ENCODE measurements at places on chromosomes 6 and 20. TPM values are rescaled to one million over a fixed set of nuclear protein-coding genes. Genes with fewer than 3 reads are reported as not detected.

- DNase-seq, result no peak
These were observed 79.4 kb upstream of the PRSS16 start for GRCh38 chr6:27168108-27168507.

DNA sequence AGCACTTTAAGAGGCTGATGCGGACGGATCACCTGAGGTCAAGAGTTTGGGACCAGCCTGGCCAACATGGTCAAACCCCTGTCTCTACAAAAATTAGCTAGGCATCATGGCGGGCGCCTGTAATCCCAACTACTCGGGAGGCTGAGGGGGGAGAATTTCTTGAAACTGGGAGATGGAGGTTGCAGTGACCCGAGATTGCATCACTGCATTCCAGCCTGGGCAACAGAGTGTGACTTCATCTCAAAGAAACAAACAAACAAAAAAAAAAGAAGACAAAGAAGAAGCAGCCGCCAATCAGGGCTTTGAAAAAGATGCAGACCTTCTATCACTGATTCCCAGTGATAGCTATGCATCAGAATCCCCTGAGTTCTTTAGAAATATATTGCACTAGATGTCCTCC is 56.8 kb downstream of the COL9A1 start:
- no peak for DNase-seq

DNA sequence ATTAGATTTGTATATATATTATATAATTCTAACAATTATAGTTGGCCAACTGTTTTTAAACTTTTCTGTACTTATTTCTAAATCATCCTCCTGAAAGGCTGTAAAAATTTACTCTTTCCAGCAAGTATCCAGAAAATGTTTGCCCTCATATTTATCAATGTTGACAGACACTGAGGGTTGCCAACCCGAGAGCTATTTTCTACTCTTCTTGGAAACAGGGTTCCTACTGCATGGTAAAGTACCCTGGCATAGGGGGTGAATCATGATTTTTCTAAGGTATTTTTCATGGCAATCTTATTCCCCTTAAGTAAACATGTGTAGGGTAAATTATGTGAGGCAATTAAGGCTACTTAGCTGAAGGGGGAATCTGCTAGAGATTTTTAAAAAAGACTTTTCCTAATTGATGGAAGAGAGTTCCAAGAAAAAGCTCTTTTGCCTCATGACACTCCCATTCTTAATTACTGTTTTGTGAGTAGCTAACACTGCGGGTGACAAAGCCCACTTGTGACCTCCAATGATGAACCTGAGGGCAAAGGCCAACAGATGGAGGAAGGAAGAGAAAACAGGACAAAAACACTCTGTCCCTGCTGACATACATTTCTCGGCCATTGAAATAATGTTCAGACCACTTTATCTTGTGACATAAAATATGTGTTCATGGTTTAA is 37.9 kb downstream of the GPX5 start:
- no peak for DNase-seq

DNA sequence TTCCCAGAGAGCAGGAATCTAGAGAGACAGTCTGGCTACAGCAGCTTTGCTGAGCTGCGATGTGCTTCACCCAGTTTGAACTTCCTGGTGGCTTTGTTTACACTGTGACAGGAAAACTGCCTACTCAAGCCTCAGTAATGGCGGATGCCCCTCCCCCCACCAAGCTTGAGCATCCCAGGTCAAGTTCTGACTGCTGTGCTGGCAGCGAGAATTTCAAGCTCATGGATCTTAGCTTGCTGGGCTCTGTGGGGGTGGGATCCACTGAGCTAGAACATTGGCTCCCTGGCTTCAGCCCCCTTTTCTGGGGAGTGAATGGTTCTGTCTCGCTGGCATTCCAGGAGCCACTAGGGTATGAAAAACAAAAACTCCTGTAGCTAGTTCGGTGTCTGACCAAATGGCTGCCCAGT is 91.0 kb upstream of the ESR1 start:
- DNase-seq, result no peak

GRCh38 chr6:55184782-55185530 is 10.6 kb downstream of the HCRTR2 start:
- DNase-seq, result no peak

DNA sequence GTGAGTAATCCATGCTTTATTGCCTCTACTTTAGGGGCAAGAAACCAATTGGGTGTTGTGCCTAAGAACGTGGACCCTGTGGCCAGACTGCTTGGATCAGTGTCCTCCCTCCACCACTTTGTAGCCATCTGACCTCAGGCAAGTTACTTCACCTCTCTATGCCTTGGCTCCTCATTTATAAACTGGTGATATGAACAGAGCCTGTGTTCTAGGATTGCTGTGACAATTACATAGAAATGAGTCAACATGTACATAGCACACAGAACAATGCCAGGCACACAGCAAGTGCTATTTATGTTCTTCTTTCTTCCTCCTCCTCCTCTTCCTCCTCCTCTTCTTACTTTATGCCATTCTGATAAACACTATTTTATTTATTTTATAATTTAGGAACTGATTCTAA is 339.4 kb downstream of the CD83 start:
- DNase-seq, result no peak

DNA sequence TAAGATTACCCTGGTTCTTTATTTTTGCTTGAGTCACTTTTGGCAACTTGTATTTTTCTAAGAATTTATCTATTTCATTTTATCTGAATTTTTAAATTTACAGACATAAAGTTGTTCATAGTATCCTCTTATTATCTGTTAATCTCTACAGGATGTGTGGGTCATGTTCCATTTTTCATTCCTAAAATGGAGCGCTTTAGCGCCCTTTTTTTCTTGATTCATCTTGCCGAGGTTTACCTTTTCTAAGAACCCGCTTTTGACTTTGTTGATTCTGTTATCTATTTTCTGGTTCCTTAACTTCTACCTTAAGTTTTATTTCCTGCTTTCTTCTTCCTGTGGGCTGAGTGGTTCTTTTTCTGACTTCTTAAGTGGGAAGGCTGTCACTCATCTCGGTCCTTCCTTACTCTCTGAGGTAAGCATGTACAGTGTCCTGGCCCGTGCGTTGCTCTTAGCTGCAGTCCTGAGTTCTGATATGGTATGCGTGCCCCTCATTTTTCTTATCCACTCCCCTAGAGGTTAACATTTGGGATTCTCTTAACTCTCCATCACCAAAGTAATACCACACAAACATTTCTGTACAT is 399.8 kb downstream of the CDC5L start:
- no peak for DNase-seq

Gene SLC52A3
- not detected for polyA plus RNA-seq

GRCh38 chr6:128063850-128064539 is 163.1 kb upstream of the THEMIS start:
- no peak for DNase-seq

Gene TNNC2
- 0.81 TPM for polyA plus RNA-seq

DNA sequence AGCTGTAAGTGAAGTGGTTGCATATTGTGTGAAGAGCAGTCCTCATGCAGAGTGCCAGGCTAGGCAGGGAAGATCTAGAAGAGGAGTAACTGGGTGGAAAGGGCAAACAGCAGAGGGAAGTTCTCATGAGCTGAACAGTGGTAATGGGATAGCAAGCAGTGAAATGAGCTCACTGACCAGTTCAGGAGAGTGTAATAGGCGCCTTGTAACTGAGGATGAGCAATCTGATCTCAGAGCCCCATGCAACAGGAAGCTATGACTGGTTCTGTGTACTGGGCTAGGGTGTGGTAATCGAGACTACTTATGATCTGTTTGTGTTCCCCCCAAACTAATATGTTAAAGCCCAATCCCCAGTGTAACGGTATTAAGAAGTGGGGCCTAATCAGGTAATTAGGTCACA is 98.6 kb downstream of the RFX6 start:
- DNase-seq, result no peak

GRCh38 chr20:63154395-63154794 is 61.5 kb downstream of the YTHDF1 start:
- no peak for DNase-seq

DNA sequence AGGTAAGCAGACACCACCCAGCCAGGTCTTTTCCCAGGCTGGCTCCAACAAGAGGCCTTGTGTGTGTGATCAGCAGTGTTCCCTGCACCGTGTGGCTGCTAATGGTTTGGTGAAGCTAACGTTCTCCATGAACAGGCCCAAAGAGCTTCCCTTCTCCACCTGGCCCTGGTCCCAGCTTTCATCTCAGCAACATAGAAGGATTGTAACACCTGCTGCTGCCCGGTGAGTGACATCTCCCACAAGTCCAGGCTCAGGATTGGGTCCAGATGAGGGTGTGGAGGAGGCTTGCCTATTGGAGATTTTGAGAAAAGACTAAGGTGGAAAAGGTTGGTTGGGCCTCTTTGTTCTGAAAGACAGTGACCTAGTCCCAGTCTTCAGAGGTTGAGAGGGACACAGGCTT is 89.6 kb downstream of the TMEM242 start:
- DNase-seq, result no peak

Gene CRYBG1
- 1.4 TPM for polyA plus RNA-seq

- no peak for DNase-seq
These were observed 209.6 kb downstream of the ERMARD start for GRCh38 chr6:169960886-169961611.

Gene YIPF3
- 355 TPM for polyA plus RNA-seq

DNA sequence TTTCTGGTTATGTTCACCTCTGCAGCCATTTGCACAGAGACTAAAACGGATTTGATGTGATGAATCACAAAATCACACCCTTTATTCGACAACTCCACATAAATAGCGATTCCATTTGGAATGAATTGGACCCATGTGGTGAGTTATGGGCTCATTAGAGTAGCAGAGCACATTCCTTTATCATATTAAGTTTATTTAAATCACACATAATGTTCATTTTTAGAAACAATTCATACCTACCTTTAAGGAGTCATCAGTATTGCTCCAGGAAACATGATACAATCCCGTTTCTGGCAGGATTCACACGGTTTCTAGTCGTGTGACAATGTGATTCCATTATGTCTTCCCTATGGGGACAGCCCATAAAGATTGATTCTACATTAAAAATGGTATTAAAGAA is 303.5 kb downstream of the CDH4 start:
- no peak for DNase-seq

- no peak for DNase-seq
These were observed 20.5 kb upstream of the ZNF133 start for GRCh38 chr20:18267815-18268214.
